ENCODE measurements at places on chromosomes 16 and 17. TPM values are rescaled to one million over a fixed set of nuclear protein-coding genes. Genes with fewer than 3 reads are reported as not detected.

DNA sequence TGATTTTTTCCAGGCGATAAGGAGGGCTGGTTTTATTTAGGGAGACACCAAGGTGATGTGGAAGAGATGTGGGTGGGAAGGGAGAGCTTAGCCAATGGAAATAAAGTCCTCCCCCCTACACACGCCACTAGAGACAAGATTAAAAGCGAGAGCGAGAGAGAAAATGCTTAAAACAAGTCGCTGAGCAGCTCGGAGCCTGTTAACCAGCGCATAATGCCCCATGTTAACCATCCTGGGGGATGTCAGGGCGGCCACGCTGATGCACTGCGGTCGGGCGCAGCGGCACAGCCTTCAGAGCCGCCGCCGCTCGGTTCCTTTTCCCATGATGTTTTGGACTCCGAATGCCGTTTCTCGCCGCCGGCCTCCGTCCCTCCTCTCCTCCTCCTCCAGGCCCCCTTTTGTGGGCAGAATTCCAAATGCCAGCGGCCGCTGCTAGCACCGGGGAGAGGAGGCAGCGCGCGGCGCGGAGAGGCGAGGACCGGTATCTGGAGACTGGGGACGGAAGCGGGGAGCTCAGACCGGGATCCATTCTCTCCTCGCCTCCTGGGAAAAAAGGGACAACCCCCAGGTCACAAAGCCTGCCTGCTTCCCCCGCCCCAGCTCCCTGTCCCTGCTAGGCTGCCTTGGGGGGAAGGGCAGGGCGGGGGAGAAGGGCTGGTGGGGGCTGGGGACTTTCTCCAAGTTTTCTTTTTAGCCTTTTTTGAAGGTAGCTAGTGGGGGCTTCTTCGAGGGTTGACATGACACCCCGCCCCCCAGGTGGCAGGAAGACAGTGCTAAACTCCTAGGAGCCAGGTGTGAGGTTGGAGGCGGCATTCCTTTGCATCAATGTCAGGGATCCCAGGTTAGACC, 98.1 kb upstream of the CCL2 start:
- H3K27me3 ChIP-seq, result peaks cover 47% of the 10 kb centered on the region
- H3K27ac ChIP-seq, result no peak overlapping the region
- H3K36me3 ChIP-seq, result no peaks in the 10 kb centered on the region
- no peak for DNase-seq
- no peak overlapping the region for H3K4me3 ChIP-seq
- peaks cover 11% of the 10 kb centered on the region for H3K4me1 ChIP-seq

DNA sequence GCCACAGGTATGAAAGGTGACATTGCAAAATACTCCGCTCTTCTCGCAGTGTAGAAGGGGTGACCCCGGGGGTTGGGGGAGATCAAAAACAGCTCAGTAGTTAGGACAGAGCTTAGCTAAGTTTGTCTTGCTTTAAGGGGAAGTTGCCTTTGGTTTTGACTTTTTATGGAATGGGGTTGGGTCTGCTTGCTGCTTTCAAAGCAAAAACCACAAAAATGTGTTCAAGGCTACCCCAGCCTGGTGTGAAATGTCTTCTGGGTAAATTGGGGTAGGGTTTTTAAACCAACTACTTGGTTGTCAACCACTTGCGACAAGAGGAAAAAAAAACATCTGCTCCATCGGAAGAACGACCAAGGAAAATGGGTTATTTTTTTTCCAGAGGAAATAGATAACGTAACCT, 6.2 kb downstream of the FUS start:
- H3K4me1 ChIP-seq, result peaks cover 83% of the 10 kb centered on the region
- peaks cover 95% of the 10 kb centered on the region for H3K36me3 ChIP-seq

GRCh38 chr17:82593590-82594087, 54.6 kb downstream of the WDR45B start:
- no peaks in the 10 kb centered on the region for H3K27me3 ChIP-seq
- peaks cover 33% of the 10 kb centered on the region for H3K4me1 ChIP-seq
- DNase-seq, result no peak
- H3K4me3 ChIP-seq, result peak overlapping the region; percentile 68
- peaks cover 14% of the 10 kb centered on the region for H3K36me3 ChIP-seq
- peak overlapping the region; percentile 86 for H3K27ac ChIP-seq

DNA sequence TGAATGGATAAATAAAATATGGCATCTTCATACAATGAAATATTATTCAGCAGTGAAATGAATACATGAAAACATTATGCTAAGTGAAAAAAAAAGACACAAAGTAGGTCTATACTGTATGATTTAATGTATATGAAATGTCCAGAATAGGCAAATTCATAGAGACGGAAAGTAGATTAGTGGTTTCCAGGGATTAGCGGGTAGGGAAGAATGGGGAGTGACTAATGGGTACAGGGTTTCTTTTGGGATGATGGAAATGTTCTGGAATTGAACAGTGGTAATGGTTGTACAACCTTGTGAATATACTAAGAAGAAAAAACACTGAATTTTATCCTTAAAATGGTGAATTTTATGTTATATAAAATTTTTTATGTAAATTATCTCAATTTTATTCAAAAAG, 8.5 kb upstream of the MYCBPAP start:
- H3K27ac ChIP-seq, result no peak overlapping the region
- H3K4me3 ChIP-seq, result no peak overlapping the region
- H3K27me3 ChIP-seq, result no peaks in the 10 kb centered on the region
- H3K4me1 ChIP-seq, result peaks cover 12% of the 10 kb centered on the region

- H3K27me3 ChIP-seq, result peaks cover 9% of the 10 kb centered on the region
- H3K4me1 ChIP-seq, result peaks cover 2% of the 10 kb centered on the region
- no peak overlapping the region for H3K27ac ChIP-seq
- no peak for DNase-seq
- no peak overlapping the region for H3K4me3 ChIP-seq
Measured at GRCh38 chr17:57051886-57052361, 33.1 kb upstream of the AKAP1 start.

- H3K4me1 ChIP-seq, result peaks cover 64% of the 10 kb centered on the region
- peaks cover 17% of the 10 kb centered on the region for H3K36me3 ChIP-seq
- no peak overlapping the region for H3K4me3 ChIP-seq
- DNase-seq, result no peak
Measured at GRCh38 chr17:63555500-63556156, 5.4 kb downstream of the DCAF7 start.

DNA sequence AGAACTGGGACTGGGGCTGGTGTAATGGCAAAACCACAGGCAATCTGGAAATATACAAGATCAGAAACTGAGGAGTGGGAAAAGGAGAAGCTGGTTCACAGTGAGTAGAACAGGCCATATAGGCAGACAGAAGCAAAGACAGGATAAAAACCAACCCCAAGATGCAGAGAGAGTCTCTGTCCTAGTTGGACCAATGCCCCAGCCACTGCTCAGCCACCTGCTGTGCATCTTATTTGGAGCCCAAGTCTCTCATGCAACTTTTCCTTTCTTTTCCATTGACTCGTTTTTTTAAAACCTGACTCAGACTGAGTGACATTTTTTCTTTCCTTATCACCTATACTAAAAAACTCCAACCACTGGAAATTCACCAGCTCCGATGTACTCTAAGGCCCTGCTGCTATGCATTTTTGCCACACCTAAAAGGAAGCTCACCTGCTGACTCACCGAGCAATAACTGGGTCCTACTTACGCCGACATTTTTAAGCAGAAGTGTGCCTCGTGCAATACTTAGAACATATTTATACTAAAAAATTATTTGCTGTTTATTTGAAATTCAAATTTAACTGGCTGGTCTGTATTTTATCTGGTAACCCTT, 100.8 kb upstream of the XYLT1 start:
- H3K4me3 ChIP-seq, result no peak overlapping the region
- no peaks in the 10 kb centered on the region for H3K4me1 ChIP-seq
- no peak overlapping the region for H3K27ac ChIP-seq

DNA sequence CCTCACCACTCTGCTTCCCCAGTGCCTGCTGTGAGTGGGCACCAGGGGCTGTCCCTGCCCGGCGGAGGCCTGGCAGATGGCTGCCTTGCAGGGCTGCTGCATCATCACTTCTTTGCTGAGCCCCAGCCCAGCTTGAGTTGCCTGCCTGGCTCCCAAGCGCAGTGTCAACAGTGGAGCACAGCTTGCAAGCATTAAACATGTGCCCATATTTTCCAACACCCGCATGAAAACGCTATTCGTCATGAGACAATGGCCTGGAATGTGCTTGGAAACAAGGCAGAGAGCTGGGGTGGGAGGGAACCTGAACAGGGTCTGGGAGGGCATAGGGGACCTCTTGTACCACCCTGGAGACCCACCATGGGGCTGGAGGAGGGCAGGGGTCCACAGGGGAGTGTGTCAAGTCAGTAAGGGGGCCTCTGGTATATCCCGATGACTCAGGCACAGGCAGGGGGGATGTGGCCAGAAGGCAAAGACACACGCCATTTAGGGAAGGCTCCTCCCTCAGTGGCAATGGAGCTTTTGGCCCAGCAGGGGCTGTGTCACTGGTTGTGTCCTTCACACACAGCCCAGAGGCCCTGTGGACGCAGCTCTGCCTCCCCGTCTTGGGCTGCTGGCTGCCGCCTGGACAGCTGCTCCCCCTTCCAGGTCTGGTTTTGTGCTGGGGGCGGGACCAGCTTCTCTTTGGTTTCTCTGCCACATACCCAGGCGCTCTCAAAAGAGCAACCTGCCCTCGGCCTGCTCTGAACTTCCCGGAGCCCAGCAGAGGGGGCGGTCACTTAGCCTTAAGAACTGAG, 17.4 kb upstream of the MTSS2 start:
- no peak overlapping the region for H3K27ac ChIP-seq
- H3K27me3 ChIP-seq, result no peaks in the 10 kb centered on the region
- DNase-seq, result no peak

DNA sequence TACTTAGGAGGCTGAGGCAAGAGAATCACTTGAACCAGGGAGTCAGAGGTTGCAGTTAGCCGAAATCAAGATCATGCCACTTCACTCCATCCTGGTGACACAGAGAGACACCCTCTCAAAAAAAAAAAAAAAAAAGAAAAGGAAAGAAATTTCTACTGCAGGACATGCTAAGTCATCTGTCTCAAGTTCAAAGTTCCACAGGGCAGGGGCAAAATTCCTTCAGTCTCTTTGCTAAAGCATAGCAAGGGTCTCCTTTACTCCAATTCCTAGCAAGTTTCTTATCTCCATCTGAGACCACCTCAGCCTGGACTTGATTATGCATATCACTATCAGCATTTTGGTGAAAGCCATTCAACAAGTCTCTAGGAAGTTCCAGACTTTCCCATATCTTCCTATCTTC, 14.6 kb downstream of the ZSCAN10 start:
- no peak overlapping the region for H3K27ac ChIP-seq
- no peaks in the 10 kb centered on the region for H3K36me3 ChIP-seq
- DNase-seq, result no peak
- H3K27me3 ChIP-seq, result no peaks in the 10 kb centered on the region
- peaks cover 26% of the 10 kb centered on the region for H3K4me1 ChIP-seq
- no peak overlapping the region for H3K4me3 ChIP-seq

GRCh38 chr16:10877472-10877946, 507 bp downstream of the CIITA start:
- H3K4me3 ChIP-seq, result no peak overlapping the region
- peaks cover 76% of the 10 kb centered on the region for H3K27me3 ChIP-seq
- no peak for DNase-seq
- no peak overlapping the region for H3K27ac ChIP-seq
- peaks cover 44% of the 10 kb centered on the region for H3K4me1 ChIP-seq

DNA sequence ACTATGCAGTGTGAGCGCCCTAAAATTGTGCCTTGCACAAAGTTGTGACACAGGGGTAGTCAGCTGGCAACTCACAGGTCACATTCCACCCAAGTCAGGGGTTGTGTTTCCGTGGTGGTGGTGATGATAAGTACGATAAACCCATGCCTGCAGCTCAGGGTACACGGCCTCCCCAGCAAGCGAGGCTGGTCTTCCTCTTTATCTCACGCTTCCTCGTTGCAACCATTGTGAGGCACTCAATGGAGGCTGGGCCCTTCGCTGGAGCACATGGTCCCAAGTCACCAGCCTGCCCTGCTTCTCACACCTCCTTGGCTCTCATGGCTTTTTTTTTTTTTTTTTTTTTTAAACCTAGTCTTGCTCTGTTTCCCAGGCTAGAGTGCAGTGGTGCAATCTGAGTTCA, 307.5 kb downstream of the CPPED1 start:
- H3K4me3 ChIP-seq, result no peak overlapping the region
- no peak overlapping the region for H3K27ac ChIP-seq
- no peaks in the 10 kb centered on the region for H3K27me3 ChIP-seq
- H3K36me3 ChIP-seq, result no peaks in the 10 kb centered on the region
- DNase-seq, result no peak

DNA sequence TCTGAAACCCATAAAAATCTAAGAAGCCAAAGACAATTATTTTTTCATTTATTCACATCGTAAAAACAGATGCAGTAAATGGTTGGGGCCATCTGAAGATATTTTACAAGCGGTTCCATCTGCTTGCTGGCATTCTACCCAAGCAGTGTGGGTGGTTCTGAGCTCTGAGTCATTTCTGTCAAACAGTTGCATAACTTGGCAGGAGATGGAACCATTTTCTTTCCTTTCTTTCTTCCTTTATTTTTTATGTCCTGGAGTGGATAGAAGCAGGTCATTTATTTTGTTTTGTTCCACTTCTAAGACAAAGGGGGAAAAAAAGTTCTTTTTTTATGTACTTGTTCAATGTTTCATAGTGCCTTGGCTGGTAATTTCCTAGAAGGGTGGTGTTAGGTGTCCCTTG, 1151.9 kb upstream of the GOT2 start:
- no peaks in the 10 kb centered on the region for H3K36me3 ChIP-seq
- no peak for DNase-seq
- no peak overlapping the region for H3K4me3 ChIP-seq
- H3K27me3 ChIP-seq, result no peaks in the 10 kb centered on the region
- H3K4me1 ChIP-seq, result no peaks in the 10 kb centered on the region
- no peak overlapping the region for H3K27ac ChIP-seq

DNA sequence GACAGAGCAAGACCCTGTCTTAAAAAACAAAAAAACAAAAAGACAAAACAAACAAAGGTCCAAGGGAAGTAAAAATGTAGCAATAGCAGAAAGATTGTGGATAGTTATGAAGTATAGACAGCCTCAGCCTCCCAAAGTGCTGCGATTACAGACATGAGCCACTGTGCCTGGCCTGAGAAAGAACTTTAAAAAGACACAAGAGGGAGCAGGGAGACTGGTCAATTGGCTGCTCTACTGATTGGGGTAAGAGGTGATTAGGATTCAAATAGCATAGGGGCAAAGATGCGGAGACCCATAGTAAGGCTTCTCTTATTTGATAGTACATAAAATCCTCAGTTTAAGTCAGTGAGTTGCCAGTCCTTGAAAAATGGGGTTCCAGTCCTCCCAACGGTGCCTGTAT, 518.2 kb upstream of the GOT2 start:
- DNase-seq, result no peak
- H3K36me3 ChIP-seq, result no peaks in the 10 kb centered on the region
- no peaks in the 10 kb centered on the region for H3K27me3 ChIP-seq
- H3K4me3 ChIP-seq, result no peak overlapping the region

DNA sequence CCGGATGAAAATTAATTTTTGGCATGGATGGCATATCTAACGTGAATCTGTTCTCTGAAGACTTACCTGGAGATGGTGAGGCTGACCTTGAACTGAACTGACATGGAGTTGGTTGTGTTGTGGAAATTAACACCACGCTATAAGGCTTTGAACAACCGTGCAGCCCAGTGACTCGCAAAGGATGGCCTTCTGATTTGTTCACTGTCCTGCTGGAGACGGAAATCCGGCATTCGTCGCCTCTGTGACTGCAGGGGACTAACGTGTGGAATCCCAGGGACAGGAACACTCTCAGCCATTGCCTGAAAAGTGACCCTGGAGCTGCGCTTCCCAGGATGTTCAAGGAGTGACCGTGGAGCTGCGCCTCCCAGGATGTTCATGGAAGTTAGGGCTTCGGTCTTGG, 100.3 kb downstream of the NPIPB11 start:
- no peak overlapping the region for H3K4me3 ChIP-seq
- no peak overlapping the region for H3K27ac ChIP-seq
- no peaks in the 10 kb centered on the region for H3K4me1 ChIP-seq
- H3K36me3 ChIP-seq, result no peaks in the 10 kb centered on the region
- no peak for DNase-seq

WSCD1 gene
- 0.86 TPM for total RNA-seq

FOXF1 gene
- total RNA-seq, result not detected

FASN gene
- total RNA-seq, result 183 TPM

TSPOAP1 gene
- 20.0 TPM for total RNA-seq

KCTD19 gene
- total RNA-seq, result 1.3 TPM

MTSS2 gene
- total RNA-seq, result 2.0 TPM

ASIC2 gene
- total RNA-seq, result not detected

Data from activated naive CD4-positive, alpha-beta T cell treated with anti-CD3 and anti-CD28 coated beads for 36 hours (primary cell).